ENCODE measurements at places on chromosomes 6 and 20.

- peak overlapping the region; percentile 54 for H3K4me3 ChIP-seq
- H3K27me3 ChIP-seq, result no peaks in the 10 kb centered on the region
- peak overlapping the region; percentile 46 for H3K27ac ChIP-seq
- peaks cover 26% of the 10 kb centered on the region for H3K4me1 ChIP-seq
- no peaks in the 10 kb centered on the region for H3K36me3 ChIP-seq
Measured at GRCh38 chr6:7112741-7113313, 5.1 kb downstream of the RREB1 start.

DNA sequence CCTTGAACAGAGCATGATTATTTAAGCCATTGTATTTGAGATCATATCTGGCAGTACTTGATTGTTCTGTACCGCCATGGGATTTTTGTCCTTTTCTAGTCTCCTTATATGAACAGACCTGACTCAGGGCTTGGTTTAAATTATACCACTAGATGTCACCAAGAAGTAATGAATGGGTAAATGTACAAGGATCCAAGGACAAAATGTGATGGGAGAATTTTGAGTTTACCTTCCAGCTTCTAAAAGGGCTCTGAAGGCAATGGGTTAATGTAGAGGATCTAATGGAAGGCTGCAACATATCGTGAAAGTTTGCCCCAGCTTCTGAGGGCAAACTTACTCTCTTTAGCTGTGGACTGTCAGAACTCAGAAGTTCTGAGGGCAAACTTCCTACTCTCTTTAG lies 12.0 kb downstream of the RNF8 start:
- no peak overlapping the region for H3K4me3 ChIP-seq
- peaks cover 33% of the 10 kb centered on the region for H3K36me3 ChIP-seq
- H3K27me3 ChIP-seq, result no peaks in the 10 kb centered on the region
- H3K4me1 ChIP-seq, result peaks cover 10% of the 10 kb centered on the region
- no peak overlapping the region for H3K27ac ChIP-seq

- no peak overlapping the region for H3K4me3 ChIP-seq
- no peak for DNase-seq
- peaks cover 52% of the 10 kb centered on the region for H3K4me1 ChIP-seq
- H3K36me3 ChIP-seq, result peaks cover 11% of the 10 kb centered on the region
- no peaks in the 10 kb centered on the region for H3K27me3 ChIP-seq
Measured at GRCh38 chr6:82015043-82015442, 232.5 kb downstream of the IBTK start.

DNA sequence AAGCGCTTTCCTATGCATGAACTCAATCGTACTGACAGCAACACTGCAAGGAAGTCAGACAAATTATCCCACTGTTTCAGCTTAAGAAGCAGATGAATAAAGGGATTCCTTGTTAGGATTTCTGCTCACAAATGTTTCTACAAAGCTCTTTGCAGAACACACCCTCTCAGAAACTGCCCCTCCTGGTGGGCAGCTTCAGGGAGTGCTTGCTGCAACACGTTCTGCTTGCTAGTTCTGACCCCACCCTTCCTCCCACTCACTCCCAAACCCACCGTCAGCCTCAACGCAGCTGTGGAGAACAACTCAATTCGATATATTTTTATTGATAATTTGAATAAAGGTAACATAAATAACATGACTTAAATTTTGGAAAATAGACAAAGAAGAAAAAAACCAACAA lies 250.8 kb upstream of the PRDM1 start:
- peaks cover 19% of the 10 kb centered on the region for H3K4me1 ChIP-seq
- H3K27ac ChIP-seq, result no peak overlapping the region
- H3K27me3 ChIP-seq, result no peaks in the 10 kb centered on the region
- H3K36me3 ChIP-seq, result no peaks in the 10 kb centered on the region
- DNase-seq, result peak; percentile 56
- no peak overlapping the region for H3K4me3 ChIP-seq

- no peak overlapping the region for H3K4me3 ChIP-seq
- no peak overlapping the region for H3K27ac ChIP-seq
- H3K36me3 ChIP-seq, result no peaks in the 10 kb centered on the region
- no peak for DNase-seq
- H3K4me1 ChIP-seq, result no peaks in the 10 kb centered on the region
Measured at GRCh38 chr6:130780122-130780521, 47.1 kb upstream of the SMLR1 start.

DNA sequence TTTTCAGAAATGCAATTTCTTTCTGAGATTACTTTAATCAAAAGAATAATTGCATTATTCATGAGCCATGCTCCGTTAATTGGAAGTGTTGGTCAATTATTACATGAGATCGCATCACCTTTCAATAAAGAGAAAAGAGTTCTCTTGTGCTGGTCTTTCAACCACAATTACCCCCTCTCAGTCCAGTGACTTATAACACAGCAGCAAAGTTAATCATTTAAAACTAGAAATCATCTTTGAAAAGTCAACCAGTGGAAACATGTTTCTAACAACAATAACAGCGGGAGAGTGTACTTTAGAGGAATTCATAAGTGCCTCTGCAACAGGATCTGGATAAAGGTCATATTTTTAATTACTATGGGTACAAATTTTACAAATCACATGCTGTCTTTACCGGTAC lies 384.4 kb upstream of the AGPAT4 start:
- no peak overlapping the region for H3K27ac ChIP-seq
- H3K36me3 ChIP-seq, result peaks cover 4% of the 10 kb centered on the region
- H3K4me3 ChIP-seq, result no peak overlapping the region

DNA sequence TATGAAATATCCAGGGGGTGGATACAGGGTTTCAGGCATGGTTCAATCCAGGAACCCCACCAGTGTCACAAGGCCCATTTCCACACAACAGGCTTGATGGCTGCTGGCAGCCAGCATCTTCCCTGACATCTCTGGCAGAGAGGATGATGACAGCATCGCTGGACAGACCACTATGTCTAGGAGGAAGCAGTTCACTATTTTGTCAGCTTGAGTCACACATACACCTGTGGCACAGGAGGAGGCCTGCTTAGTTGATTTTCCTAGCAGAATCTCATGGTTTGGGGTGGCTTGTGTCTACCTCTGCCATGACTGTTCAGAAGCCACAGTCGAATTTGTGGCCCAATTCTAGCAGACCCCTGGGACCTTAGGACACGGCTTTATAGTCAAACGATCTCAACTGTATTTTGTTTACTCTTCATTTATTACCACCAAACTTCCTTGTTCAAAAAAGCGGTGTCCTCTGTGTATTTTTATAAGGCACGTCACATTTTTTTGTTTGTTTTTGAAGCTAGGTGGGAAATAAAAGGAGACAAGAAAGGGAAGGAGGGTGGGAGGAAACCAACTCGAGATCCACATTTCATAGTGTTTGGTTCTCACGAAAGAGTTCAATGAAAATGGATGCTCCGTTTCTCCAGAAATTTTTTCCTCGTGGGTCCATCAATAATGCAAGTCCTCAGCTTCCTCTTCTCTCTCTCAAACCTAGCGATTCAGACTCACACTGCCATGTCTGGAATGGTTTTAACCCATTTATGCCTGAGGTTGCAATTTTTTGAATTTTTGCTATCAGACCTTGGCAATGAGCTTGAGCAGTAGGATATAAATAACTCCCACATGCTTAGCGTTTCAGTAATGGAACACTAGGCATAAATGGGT lies 94.4 kb downstream of the TOX2 start:
- H3K4me1 ChIP-seq, result no peaks in the 10 kb centered on the region
- H3K27ac ChIP-seq, result no peak overlapping the region
- no peak for DNase-seq
- H3K4me3 ChIP-seq, result no peak overlapping the region

DNA sequence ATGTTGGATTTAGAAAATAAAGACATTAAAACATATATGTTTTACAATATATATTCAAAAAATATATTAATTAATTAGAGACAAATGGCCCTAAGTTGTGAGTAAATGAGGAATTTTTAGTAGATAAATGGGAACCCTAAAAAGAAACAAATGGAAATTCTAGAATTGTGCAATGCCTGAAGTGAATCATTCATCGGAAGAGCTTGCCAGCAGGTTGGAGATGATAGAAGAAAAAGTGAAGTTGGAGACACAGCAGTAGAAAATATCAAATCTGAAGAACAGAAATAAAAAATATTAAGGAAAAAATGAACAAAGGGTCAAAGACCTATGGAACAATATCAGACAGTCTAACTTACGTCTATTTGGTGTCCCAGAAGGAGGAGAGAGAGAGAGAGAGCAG lies 109.4 kb upstream of the NEDD9 start:
- peak; percentile 60 for DNase-seq
- H3K4me3 ChIP-seq, result no peak overlapping the region
- peaks cover 26% of the 10 kb centered on the region for H3K4me1 ChIP-seq
- H3K27me3 ChIP-seq, result no peaks in the 10 kb centered on the region
- no peaks in the 10 kb centered on the region for H3K36me3 ChIP-seq

- no peak overlapping the region for H3K4me3 ChIP-seq
- H3K4me1 ChIP-seq, result no peaks in the 10 kb centered on the region
- peaks cover 51% of the 10 kb centered on the region for H3K27me3 ChIP-seq
Measured at GRCh38 chr6:168686029-168686738, 245.2 kb downstream of the SMOC2 start.

DNA sequence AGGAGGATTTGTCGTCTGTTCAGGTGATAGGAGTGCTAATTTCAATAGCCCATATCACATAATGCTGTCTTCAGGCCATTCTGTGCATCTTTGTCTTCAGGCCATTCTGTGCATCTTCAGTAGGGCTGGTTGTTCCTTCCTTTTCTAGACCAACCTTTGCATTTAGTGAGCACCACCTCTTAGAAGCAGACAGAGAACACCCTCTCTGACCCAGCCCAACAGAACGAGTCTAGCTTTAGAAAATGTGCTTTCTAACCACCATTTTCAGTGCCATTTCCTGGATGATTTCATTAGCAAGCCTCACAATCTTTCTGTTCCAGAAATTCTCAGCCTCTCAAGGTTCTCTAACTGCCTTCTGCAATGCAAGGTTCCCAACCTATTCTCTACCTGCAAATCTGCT lies 215.3 kb upstream of the KCNQ5 start:
- DNase-seq, result no peak
- peaks cover 79% of the 10 kb centered on the region for H3K27me3 ChIP-seq
- H3K4me3 ChIP-seq, result no peak overlapping the region
- no peaks in the 10 kb centered on the region for H3K4me1 ChIP-seq
- H3K36me3 ChIP-seq, result no peaks in the 10 kb centered on the region

DNA sequence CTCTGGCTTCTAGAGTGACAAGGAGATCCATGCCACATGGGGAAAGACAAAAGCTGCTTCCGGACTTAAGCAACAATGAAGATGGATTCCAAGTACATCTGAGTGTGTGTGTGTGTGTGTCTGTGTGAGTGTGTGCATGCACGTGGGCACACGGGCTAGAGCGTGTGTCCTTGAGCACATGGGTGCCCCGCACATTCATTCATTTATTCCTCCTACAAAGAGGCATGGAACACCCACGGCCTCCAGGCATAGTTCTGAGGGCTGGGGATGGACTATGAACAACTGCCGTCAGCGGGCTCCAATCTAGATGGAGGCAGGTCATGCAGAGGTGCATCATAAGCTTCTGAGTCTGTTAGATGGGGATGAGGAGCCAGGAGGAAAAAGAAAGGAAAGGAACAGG lies 49.1 kb downstream of the GRM4 start:
- H3K27me3 ChIP-seq, result peaks cover 54% of the 10 kb centered on the region
- no peak for DNase-seq
- H3K36me3 ChIP-seq, result no peaks in the 10 kb centered on the region
- H3K4me1 ChIP-seq, result no peaks in the 10 kb centered on the region

- no peak for DNase-seq
- H3K27ac ChIP-seq, result no peak overlapping the region
- H3K4me3 ChIP-seq, result peak overlapping the region; percentile 87
- peaks cover 7% of the 10 kb centered on the region for H3K4me1 ChIP-seq
- H3K36me3 ChIP-seq, result no peaks in the 10 kb centered on the region
- H3K27me3 ChIP-seq, result no peaks in the 10 kb centered on the region
Measured at GRCh38 chr6:14118091-14118439, 493 bp downstream of the CD83 start.

- peak; percentile 91 for DNase-seq
- peak overlapping the region; percentile 97 for H3K27ac ChIP-seq
- peaks cover 33% of the 10 kb centered on the region for H3K36me3 ChIP-seq
- H3K4me3 ChIP-seq, result no peak overlapping the region
Measured at GRCh38 chr6:138086573-138087196, 20.5 kb downstream of the PERP start.

- peak overlapping the region; percentile 66 for H3K27ac ChIP-seq
- peaks cover 57% of the 10 kb centered on the region for H3K36me3 ChIP-seq
- peak; percentile 54 for DNase-seq
- H3K27me3 ChIP-seq, result no peaks in the 10 kb centered on the region
Measured at GRCh38 chr6:42017021-42017643, 33.2 kb upstream of the TAF8 start.

DNA sequence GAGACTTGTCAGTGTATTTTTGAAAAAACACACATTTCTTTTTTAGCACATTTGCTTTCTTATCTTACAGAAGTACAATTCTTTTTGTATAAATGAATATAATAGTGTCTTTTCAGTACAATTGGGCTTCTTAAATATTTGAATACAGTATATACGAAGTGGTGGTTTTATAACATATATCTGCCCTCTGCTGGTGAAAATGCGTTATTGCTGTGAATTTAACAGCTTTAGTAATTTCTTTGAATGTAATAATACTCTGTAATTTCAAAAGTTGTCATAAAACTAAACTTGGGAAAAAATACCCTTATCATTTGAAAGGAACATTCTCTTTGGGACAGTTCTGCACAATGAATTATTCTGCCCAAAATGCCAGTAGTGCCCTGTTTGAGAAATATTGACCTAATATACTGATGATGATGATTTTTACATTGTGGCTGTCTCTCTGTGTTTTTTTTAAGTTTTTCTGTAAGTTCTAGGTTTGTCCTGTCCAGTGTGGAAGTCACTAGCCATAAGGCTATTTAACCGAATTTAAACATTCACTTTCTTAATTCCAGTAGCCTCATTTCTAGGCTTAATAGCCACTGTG lies 19.0 kb downstream of the SMAP1 start:
- H3K4me3 ChIP-seq, result no peak overlapping the region
- peak; percentile 42 for DNase-seq
- H3K27ac ChIP-seq, result no peak overlapping the region
- no peaks in the 10 kb centered on the region for H3K4me1 ChIP-seq
- H3K36me3 ChIP-seq, result no peaks in the 10 kb centered on the region

DNA sequence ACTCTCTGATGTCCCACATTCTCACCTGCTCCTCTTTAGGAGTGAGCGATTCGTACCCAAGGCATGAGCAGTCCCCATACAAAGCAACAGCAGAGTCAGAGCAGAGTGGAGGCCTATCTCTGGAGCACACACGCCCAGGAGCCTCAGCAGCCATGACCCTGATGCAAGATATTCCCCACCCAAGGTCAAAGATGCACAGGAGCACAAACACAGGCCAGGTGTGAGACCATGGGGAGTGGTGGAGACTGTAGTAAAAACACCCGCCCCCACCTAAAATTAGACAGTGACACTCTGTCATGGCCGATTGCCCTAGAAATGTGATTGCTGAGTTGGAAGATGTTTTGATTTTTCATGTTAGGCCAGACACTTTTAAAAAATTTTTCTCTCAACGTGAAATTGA lies 21.4 kb downstream of the RRBP1 start:
- no peak overlapping the region for H3K27ac ChIP-seq
- peaks cover 47% of the 10 kb centered on the region for H3K36me3 ChIP-seq
- DNase-seq, result no peak
- no peaks in the 10 kb centered on the region for H3K27me3 ChIP-seq
- peaks cover 21% of the 10 kb centered on the region for H3K4me1 ChIP-seq
- H3K4me3 ChIP-seq, result no peak overlapping the region

- H3K36me3 ChIP-seq, result peaks cover 27% of the 10 kb centered on the region
- peak overlapping the region; percentile 79 for H3K4me3 ChIP-seq
- H3K27ac ChIP-seq, result peak overlapping the region; percentile 11
- DNase-seq, result peak; percentile 57
- peaks cover 26% of the 10 kb centered on the region for H3K4me1 ChIP-seq
- H3K27me3 ChIP-seq, result no peaks in the 10 kb centered on the region
Measured at GRCh38 chr6:26311012-26311384, 54.0 kb upstream of the BTN3A2 start.
